Activated CD4-positive, alpha-beta T cell treated with anti-CD3 and anti-CD28 coated beads, Interleukin-2, Interleukin-6, amounts not matched to agents 100 ng/mL and 50 ng/mL, durations not matched to agents 16 hours and 8 hours (primary cell): ENCODE measurements at places on chromosomes 12 and 14.

GRCh38 chr12:2959192-2959504 lies at the start of gene TEAD4:
TSS of gene TEAD4 (plus strand) at chr12:2959397.
- DNase-seq, result no peak

GRCh38 chr12:76080729-76081415 lies 3.6 kb downstream of the NAP1L1 start:
- peak; percentile 26 for DNase-seq

GRCh38 chr14:78405079-78405856 lies 235.1 kb downstream of the NRXN3 start:
- DNase-seq, result no peak

GRCh38 chr14:55957950-55958349 lies 160.3 kb upstream of the PELI2 start:
- no peak for DNase-seq

DNA sequence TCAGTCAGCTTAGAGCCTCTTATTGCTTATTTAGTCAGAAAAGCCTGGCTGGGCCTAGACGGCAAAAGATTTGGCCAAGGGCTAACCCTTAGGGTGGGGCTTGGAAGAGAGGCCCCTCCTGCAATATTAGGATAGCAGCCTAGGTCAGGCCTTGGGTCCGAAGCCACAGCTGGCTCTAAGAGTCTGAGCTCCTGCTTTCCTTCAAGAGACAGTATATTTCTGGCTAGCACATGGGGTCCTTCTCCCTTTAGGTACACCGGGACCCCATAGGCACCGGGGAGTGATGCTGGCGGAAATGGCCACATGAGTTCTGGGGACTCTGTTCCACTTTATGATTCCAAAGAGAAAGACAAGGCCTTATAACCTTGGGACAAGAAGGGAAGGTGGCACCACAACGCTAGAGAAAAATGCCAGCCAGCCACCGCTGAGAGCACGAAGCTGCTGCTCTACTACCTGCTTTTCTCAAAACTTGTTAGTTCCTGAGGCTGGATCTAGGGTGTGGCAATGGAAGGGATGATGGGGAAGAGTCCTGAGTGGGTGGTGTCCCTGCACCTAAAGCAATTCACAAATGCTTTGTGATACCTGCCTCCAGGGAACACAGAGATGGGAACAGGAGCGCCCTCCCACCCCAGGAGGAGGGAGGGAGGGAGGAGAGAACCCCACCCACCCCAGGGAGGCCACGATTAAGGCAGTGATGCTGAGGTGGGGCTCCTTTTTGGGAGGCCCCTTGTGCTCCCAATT lies 3.1 kb upstream of the AVIL start:
- no peak for DNase-seq

GRCh38 chr12:91985002-91985787 lies 160.5 kb downstream of the BTG1 start:
- no peak for DNase-seq

DNA sequence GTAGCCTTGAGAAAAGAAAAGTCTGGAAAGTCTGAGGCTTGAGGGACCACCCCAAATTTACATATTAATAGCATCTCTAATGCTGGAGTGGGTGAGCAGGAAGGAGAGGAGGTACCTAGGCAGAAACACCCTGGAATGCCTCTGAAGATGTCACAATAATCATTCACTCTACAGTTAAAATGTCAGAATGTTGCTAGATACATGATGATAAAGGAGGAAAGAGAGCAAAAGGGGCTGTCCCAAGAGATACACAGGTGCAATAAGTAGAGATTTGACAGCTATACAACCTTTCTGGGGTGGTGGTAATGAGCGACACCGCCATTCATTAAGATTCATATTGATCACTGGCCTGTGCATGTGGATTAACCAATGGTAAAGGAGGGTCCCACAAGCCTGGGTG lies 540.5 kb upstream of the FBXO33 start:
- no peak for DNase-seq

DNA sequence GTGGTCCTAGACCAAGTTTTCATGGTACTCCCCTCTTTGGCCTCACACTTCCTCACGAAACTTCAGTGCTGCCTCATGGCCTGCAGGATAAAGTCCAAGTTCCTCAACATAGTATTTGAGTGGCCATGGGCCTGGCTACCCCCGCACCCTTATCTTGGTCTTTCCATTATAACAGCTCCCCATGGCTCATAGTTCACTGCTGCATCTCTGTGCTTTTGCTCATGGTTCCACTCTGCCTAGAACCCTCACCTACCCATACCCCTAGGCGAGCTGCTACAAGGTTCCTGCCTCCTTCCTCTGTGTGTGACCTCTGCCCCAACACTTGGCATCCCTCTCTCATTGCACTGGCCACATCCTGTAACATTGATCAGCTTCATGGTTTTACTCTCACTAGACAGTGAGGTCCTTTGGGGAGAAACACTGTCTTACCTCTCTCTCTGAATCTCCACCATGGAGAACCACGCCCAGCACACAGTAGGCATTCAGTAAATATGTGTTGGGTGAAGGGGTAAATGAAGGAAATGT lies 158.9 kb downstream of the GPR65 start:
- DNase-seq, result no peak

- peak; percentile 32 for DNase-seq
Measured at GRCh38 chr14:23186913-23187654, 3.6 kb upstream of the SLC7A8 start.

DNA sequence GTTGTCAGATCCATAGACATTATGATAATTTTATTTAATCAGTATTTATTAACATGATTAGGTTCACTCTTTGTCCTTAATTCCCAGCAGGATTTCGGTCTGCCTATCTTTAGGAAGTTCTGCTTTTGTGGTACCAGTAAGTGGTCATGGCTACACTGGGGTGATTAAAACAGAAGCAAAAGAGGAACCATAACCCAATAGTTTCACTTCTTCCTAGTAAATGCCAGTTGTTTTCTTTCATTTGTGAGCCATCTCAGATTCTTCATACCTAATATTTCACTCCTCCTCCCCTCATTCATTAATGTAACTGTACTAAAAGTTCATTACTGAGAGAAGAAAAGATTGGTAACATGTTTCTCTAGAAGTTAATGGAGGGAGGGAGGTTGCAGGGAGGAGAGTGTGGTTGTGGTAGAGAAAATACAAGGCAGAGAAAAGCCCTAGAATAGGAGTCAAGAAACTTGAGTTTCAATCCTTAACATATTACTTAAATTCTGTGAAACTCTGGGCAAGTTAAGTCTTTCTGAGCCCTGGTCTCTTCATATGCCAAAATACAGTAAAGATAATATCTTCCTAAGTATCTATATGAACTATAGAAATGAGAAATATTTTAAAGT lies 101.2 kb downstream of the PEBP1 start:
- no peak for DNase-seq

GRCh38 chr14:104639471-104639870 lies 34.9 kb upstream of the TMEM179 start:
- no peak for DNase-seq

DNA sequence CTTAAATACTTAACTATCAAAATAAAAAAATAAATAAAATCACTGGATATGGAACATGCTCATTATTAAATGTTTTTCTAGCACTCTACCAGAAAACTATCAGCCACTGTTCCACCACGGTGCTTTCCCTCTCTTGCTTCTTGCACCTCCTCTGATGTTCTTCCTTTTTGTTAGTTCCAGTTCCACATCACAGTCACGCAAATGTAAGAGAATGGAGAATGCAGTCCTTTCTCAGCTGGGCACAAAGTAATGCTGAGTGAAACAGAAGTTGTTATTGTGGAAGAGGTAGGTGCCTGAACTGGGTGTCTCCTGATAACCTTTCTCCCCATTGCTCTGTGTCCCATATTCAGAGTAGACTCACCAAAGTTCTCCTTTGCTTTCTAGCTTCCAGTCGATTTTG lies 1116.9 kb upstream of the TMEM132C start:
- DNase-seq, result no peak
